ENCODE measurements at places on chromosomes 2 and 18. TPM values are rescaled to one million over a fixed set of nuclear protein-coding genes. Genes with fewer than 3 reads are reported as not detected.

The PSTPIP2 gene
- total RNA-seq: 14.3 TPM

The ZNF396 gene
- total RNA-seq: 0.77 TPM

The CHRNG gene
- not detected for total RNA-seq

The CD8A gene
- 1.3 TPM for total RNA-seq

DNA sequence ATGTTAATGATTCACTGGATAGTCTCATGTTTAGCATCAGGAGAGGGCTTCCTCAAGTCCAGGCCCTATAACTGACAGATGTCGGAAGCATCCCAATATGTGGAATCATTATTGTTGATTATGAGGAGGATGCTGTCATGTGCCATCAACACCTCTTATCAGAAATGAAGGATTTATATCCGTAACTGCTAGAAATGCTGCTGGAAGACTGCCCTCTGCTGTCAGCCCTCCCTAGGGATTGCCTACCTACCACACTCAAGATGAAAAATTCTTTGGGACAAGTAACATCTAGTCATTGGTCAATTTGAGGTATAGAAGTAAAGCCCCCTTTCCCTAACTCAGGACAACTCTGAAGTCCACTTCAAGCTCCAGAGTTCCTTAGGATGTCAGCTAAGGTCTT is 1166.5 kb upstream of the NXPH2 start:
- H3K36me3 ChIP-seq: no peaks in the 10 kb centered on the region
- H3K27me3 ChIP-seq: no peaks in the 10 kb centered on the region
- no peaks in the 10 kb centered on the region for H3K4me1 ChIP-seq
- no peak overlapping the region for H3K27ac ChIP-seq
- no peak overlapping the region for H3K4me3 ChIP-seq
- no peak for DNase-seq

GRCh38 chr2:21020031-21020667 is 23.7 kb downstream of the APOB start:
- no peak for DNase-seq
- H3K27ac ChIP-seq: no peak overlapping the region
- no peak overlapping the region for H3K4me3 ChIP-seq
- no peaks in the 10 kb centered on the region for H3K36me3 ChIP-seq
- H3K4me1 ChIP-seq: no peaks in the 10 kb centered on the region

All from activated naive CD4-positive, alpha-beta T cell treated with anti-CD3 and anti-CD28 coated beads for 36 hours (primary cell).